ENCODE measurements at places on chromosomes 7 and 10.
A peak's percentile ranks its signal among the peaks of the same experiment; 100 is the strongest.

DNA sequence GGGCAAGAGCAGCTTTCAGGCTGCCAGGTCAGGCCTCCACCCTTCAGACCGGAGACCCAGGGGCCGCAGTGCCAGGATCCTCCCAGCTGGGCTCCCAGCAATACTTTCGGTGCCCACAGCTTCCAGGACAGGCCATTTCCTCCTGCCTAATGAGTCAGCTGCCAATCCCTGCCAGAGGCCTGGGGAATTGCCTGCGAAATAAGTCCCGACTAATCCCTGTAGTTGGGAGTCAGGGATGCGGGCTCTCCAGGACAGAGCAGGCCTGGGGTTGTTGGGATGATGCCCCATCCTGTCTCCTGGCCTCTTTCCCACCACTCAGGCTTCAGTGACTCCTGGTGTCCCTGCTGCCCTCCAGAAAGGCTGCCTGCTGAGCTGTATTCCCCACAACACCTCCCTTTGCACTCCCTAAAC is 143.5 kb upstream of the UNC5B start:
- no peak for DNase-seq

DNA sequence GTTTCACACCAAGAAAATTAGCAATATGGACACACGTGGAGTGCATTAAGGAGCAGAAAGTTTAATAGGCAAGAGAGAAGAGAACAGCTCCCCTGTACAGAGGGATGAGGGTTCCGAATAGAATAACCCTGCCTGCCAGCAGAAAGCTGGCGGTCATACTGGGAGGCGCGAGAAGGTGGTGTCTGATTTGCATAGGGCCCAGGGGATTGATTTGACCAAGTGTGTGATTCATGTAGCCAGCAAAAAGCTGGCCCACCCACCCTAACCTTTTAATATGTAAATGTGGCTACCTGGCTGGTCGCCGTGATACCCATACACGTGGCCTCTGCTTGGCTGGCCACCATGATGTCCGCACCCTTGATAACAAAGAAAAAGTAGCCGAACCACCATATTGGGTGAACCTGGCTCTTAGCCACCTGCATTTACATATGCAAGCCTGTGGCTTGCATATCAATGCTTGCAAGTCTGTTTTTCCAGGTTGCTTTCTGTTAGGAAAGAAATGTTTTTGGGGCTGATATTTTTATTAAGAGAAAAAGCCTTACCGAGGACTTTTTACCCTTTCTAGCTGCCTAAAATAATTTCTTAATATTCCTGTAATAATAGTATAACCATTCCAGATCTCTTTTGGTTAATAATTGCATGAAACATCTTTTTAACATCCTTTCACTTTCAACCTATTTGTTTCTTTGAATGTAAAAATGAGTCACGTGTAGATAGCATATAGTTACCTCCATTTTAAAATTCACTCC is 20.5 kb upstream of the VWDE start:
- DNase-seq: no peak

DNA sequence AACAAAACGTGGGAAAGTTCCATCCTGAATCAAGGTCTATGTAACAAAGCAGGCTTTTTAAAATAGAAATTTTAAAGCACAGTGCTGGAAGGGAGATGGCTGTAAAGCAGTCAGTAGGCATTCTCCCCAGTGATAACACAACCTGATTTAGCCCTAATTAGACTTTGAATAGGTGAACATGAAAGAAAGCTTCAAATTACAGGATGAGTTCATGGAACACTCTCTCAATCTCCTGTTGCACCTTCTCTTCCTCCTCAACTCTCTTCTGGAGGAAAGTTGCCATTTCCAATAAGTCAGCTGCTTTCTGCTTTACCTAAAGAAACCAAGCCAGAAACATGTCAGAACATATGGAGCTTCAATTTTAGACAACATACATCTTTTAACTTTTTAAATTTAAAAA is 20.1 kb downstream of the SFR1 start:
- DNase-seq: no peak

- DNase-seq: no peak
Observed at GRCh38 chr7:5870311-5870710, 10.3 kb upstream of the OCM start.

- no peak for DNase-seq
Observed at GRCh38 chr7:52209614-52210013, 825.8 kb upstream of the POM121L12 start.

- DNase-seq: peak; percentile 29
Observed at GRCh38 chr7:22854158-22855048, 31.8 kb upstream of the TOMM7 start.

GRCh38 chr10:46006219-46006618 is 24.2 kb downstream of the NCOA4 start:
- no peak for DNase-seq

DNA sequence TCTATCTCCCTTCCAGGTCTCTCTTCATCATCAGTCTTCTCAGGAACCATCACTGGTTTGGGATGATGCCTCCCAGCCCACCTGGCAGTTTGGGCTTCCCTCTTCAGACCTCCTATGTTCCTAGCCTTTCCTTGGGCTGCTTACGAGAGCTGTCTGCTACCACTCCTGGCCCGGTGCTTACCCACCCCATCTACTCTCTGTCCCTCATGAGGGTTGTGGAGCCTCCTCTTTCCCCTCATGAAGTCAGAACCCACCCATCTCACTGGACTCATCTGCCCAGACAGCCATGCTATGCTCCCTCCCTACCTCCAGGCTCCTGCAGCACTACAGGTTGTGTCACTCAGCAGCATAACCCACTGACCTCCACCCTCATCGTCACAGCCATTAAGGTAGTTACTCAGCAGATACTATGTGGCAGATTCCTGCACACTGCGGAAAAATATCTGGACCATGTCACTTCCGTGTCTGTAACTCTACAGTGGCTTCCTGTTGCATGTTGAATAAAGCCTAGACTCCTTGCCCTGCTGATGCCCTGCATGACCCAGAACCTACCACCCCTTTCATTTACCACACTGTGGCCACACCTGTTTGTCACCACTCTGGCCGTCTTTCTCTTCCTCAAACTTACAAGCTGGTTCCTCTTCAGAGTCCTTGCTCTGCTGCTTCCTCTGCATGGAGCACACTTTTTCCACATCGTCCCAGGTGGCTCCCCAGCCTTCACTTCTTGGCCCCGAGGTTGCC is 2.0 kb downstream of the DBNL start:
- DNase-seq: no peak

- DNase-seq: no peak
Observed at GRCh38 chr10:14751921-14752320, 22.8 kb downstream of the FAM107B start.

DNA sequence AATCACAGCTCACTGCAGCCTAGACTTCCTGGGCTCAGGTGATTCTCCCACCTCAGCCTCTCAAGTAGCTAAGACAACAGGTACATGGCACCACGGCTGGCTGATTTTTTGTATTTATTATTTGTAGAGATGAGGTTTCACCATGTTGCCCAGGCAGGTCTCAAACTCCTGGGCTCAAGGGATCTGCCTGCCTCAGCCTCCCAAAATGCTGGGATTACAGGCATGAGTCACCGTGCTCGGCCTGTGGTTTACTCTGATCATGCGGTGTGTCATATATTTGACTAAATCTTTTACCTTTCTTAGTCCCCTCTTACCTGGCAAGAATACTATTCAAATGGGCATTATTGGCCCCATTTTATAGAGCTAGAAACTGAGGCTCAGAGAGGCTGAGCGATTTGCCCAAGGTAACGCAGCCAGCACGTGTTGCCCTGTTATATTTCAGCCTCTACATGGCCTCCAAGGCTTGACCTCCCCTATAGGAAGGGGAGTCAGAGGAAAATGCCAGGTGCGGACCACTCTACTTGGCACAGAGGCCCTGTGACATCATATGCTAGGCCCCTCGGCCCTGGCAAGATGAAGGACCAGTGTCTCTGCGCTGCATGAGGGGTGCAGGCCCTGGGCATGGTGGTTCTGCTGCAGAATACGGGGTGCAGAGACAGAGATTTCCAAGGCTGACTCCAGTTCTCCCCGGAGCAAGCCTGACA is 8.2 kb downstream of the ZCCHC24 start:
- no peak for DNase-seq

DNA sequence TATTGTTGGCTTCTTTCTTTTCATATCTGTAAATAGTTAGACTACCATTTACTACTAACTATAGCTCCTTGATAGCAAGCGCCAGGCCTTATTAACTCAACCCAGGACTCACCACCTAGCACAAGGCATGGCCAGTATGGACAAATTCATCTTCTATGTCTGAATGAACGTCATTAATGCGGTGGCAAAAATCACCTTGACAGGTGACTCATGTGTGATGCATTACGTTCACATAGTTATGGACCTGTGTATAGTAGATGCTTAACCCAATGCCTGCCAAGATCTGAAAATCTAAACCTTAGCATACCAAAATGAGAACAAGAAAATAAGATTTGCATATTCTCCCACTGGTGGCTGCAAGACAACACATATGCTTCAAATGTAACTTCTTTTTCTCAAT is 300.8 kb downstream of the PARD3 start:
- DNase-seq: no peak

DNA sequence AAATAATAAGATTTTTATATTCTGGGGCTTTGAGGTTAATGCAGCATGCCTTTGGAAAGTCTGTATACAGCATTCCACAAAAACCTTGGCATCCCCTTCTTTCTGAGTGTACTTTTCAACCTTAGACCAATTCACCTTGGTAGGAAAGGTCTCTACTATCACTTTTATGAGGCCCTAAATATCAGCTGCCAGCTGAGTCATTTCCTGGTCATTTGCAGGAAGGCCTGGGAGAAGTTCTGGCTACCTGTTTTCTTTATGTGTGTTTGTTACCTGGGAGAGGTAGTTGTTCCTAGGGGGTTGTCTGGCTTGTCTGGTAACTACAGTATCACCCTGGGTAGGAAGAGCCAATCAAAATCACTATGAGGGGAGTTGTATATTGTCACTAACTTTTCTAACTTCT is 4.1 kb downstream of the SPAM1 start:
- DNase-seq: no peak

DNA sequence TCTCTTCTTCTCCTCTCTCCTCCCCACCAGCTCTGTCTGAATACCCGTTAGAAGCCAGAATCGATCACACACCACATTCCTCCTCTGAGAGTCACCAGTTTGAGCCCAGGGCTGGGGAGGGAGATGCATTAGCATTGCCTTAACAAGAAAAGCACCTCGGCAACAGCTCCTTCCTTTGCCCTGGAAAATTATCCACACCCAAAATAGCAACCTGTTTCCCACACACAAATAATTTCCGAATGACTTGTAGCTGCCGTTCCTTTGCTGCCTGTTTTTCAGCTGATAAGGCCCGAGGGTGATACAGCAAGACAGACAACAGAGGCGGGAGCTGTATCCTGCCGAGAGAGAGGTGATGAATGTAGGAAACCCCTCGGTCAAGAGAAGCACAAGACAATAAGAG is 91.3 kb downstream of the CPXM2 start:
- no peak for DNase-seq

GRCh38 chr7:76049295-76049694 is 1.4 kb downstream of the MDH2 start:
- DNase-seq: no peak

GRCh38 chr10:61294131-61294530 is 159.1 kb downstream of the TMEM26 start:
- DNase-seq: no peak

DNA sequence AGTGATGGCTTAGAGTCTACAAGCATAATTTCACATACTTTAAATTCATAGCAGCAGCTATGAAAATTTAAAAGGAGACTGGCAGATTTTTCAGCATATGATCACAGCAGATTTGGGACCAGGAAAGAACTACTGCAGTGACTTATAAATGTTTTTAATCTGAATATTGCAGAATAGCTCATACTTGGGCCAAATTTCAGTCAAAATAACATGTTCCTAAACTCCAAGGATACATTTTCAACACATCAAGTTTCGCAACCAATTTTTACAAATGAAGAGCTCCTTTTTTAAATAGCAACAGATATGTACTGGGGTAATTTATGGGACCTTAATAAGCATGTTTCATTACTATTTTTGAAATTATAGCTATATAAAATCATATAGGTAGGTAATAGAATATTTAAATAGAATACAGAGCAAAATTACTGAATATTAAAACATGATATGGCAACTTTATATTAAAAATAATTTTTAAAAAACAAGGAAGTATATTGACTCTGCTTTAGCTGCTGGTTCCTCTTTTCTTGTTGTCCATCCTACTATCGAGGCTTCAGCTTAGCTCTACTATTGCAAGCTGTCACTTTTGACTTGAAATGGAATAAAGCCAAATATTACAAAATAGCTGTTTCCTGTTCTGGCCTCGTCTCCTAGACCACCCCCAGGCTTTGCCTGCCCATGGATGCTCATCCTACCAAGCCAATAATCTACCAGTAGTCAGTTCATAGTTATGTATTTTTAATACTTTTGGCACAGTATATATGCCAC is 123.1 kb downstream of the NRBF2 start:
- DNase-seq: no peak
